ENCODE measurements at places on chromosomes 3 and 15. TPM values are rescaled to one million over a fixed set of nuclear protein-coding genes. Genes with fewer than 3 reads are reported as not detected.

The VEPH1 gene
- 0.51 TPM for total RNA-seq

The PCLAF gene
- total RNA-seq = 97.8 TPM

The TMC3 gene
- not detected for total RNA-seq

The PTPRG gene
- 0.74 TPM for total RNA-seq

- no peak for DNase-seq
- no peak overlapping the region for H3K4me3 ChIP-seq
- H3K27ac ChIP-seq = no peak overlapping the region
- no peaks in the 10 kb centered on the region for H3K27me3 ChIP-seq
- H3K36me3 ChIP-seq = no peaks in the 10 kb centered on the region
Observed at GRCh38 chr3:60801307-60801706, 449.9 kb downstream of the FHIT start.

DNA sequence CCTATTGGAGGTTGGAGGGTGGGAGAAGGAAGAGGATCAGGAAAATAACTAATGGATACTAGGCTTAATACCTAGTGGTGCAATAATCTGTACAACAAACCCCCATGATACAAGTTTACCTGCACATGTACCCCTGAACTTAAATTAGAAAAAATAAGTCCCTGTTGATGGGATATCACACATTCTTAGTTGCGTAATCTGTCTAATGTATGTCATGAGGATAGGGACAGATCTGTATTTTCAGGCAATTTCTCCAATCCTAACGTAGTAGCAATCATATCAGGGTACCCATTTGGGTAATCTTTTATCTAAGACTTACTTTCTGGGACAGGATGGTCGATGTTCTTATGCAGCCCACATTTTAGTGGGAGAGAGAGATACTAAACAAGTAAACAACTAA is 239.1 kb upstream of the AZI2 start:
- no peak for DNase-seq
- H3K27me3 ChIP-seq = no peaks in the 10 kb centered on the region

GRCh38 chr3:1381647-1382036 is 288.8 kb downstream of the CNTN6 start:
- no peak overlapping the region for H3K27ac ChIP-seq
- no peaks in the 10 kb centered on the region for H3K4me1 ChIP-seq
- no peak for DNase-seq
- H3K4me3 ChIP-seq = no peak overlapping the region

Measured in Panc1 (cell line).